Right ventricle myocardium superior (tissue), 1 donor: ENCODE measurements at places on chromosomes 13 and 19. TPM values are rescaled to one million over a fixed set of nuclear protein-coding genes. Genes with fewer than 3 reads are reported as not detected.

DNA sequence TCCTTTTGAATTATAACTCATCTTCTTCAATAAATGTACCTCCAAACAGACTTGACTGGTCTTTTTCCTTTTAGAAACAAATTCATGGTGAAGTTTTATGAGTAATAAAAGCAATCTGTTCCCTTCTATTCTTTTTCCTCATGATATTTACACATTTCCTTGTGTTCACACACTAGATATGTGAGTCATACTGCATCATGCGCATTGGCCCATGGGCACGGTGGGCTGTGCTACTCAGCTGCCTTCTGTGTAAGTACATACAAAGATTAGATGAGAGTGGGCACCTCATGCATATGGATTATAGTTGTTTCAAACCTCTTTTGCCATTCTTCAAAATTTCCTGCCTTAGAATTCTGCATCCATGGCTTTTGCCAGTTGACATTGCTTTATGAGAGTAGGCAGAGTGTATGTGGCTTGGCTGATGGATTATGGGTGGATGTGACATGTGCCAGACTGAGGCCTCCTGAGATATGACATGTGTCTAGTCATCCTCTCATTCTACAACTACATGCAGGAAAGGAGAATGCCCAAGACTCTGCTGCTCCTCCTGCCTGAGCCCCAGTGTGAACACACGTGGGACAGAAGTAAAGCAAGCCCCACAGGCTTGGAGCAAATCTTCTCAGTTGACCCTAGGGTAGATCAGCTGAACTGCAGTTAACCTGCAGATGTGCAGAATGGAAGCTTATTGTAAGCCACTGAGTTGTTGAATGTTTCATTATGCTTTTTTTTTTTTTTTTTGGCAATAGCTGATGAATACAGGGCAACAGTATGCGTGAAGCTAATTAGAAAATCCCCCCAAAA, 109.9 kb downstream of the RBM26 start:
- DNase-seq = no peak

- DNase-seq = no peak
Measured at GRCh38 chr13:58994777-58995176, 1169.0 kb downstream of the DIAPH3 start.

- DNase-seq = peak; percentile 98
Measured at GRCh38 chr19:20051841-20052768, 12.8 kb upstream of the ZNF682 start.

- DNase-seq = peak; percentile 82
Measured at GRCh38 chr19:17496337-17496997, 15.0 kb upstream of the PGLS start.

DNA sequence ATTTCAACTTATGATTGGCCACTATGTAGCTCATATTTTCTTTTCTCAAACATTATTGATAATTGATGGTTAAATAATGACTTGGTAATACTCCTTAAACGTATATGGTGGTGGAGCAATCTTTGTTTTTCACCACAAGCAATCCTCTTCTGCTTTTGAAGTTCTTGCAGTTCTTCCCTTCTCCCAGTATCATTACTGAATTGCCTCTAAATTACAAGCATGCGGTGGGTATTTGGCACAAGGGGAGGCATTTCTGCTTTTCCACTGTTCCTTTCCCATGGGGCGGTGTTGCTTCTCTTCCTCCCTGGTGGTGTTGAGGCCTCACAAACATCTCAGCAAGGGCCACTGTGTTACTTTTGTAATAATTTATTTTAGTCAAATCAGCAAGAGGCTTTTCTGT, 234.4 kb upstream of the RXFP2 start:
- no peak for DNase-seq

GRCh38 chr13:114123876-114124275, 8.5 kb downstream of the RASA3 start:
- DNase-seq = peak; percentile 39

DNA sequence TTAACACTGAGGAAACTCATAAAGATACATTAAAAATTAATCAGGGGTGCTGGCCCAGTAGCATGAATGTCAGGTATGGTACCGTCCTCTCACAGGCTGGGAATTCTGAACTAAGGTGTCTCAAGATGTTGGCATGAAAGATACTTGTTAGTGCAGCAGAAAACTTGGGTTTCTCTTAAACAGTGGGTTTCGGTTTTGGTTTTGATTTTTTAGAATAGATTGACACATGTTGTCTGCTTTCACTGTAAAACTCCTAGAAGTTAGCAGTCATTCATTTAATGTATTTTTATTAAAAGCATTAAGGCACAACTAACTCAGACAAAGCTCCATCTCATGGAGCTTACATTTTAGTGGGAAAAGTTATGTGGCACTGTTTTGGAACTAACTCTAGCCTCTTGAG, 3.5 kb upstream of the OBI1 start:
- DNase-seq = no peak

DNA sequence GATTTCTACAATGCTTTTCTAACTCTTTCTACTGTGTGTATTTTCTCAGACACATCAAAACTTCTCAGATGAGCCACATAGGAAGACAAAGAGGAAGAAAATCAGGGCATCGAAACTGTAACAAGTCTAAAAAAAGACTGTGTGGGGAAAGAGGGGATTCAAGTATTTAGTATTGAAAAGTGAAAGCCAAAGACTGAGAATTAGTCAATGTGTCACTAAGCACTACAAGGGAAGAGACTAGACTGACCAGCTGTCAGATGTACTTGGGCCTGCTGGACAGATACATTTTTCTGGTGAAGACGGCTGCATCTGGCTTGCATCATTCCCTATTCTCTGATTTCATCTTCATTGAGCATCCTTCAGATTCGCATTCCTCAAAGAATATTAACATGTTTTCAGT, 25.4 kb downstream of the COMMD6 start:
- no peak for DNase-seq

DNA sequence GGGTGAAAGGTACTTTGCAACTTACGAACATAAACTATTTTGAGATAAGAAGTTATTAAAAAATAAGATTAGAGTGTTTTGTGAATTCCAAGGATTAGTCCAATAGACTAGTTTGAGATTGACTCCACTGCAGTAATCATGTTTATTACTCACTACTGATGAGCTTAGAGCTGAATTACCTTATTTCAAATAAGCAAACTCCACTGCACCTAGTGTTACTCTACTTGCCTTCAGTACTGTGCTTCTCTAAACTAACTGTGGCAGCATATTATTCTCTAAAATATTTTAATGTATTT, 111.7 kb downstream of the MIPEP start:
- DNase-seq = no peak

- DNase-seq = peak; percentile 89
Measured at GRCh38 chr19:55599842-55600661, at the start of gene ZNF524. ZNF524 (plus strand) TSS chr19:55600288; CDS start chr19:55602113, 1,825 bp downstream.

- no peak for DNase-seq
Measured at GRCh38 chr19:10116085-10116865, 3.4 kb downstream of the EIF3G start.

GRCh38 chr13:101433895-101434294, 17.6 kb upstream of the NALCN start:
- DNase-seq = no peak

GRCh38 chr13:77285098-77285497, 41.8 kb downstream of the MYCBP2 start:
- no peak for DNase-seq

- no peak for DNase-seq
Measured at GRCh38 chr19:35911790-35912189, 3.7 kb upstream of the TYROBP start.

The ZNF846 gene
- total RNA-seq = 9.1 TPM

The APOC1 gene
- 1.00 TPM for total RNA-seq

The KLK14 gene
- 1.9 TPM for total RNA-seq

The F2RL3 gene
- 0.16 TPM for total RNA-seq

The UBE2S gene
- total RNA-seq = 22.6 TPM

The CLDN10 gene
- not detected for total RNA-seq
